ENCODE measurements at places on chromosomes 16 and 17. TPM values are rescaled to one million over a fixed set of nuclear protein-coding genes. Genes with fewer than 3 reads are reported as not detected.
A peak's percentile ranks its signal among the peaks of the same experiment; 100 is the strongest.

PMFBP1 gene
- total RNA-seq = 1.1 TPM

DNA sequence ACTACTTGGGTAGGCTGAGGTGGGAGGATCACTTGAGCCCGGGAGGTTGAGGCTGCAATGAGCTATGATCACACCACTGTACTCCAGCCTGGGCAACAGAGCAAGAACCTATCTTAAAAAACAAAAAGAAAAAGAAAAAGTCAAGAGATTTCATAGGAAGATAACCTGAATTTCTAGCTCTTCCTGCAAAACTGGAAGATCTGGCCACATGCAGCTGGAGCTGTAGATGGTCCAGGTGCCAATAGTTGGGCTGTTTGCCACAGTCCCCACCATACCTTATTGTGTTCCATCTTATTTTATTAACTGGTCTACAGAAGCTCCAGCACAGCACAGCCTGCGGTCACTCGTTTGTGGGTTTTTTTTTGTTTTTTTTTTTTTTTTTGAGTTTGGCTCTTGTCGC, 15.0 kb downstream of the ATP2A1 start:
- DNase-seq = no peak

KRT13 gene
- not detected for total RNA-seq

DNA sequence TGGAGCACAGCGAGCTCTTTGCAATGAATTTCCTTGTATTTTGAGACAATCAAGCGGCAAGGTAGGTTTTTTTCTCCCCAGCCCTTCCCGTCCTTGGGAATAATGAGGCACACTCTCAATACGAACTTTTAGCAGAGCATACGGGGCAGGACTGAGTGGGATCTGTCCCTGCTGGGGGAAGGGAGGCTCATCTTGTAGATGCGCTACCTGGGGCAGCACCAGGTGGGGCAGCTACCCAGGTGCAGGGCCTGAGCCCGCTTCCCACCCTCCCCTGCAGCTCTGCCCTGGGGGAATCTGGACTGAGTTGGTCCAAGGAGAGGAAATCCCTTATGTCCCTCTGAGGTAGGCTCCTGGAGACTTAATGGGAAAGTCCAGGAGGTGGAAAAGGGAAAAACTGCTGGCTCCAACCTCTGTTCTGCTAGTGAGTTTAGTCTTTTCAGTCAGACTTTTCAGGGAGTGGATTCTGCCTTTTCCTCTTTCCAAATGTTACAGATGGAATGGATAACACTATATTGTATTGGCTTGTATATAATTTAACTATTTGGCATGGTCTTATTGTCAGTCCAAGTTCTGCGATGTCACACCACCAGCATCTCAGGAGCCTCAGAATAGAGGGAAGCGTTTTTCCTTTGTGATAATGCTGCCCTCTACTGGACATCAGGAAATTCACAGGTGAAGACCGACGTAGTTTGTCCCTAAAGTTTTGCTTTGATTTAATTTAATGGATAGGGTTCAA, 9.6 kb upstream of the CES1 start:
- DNase-seq = peak; percentile 67

DNA sequence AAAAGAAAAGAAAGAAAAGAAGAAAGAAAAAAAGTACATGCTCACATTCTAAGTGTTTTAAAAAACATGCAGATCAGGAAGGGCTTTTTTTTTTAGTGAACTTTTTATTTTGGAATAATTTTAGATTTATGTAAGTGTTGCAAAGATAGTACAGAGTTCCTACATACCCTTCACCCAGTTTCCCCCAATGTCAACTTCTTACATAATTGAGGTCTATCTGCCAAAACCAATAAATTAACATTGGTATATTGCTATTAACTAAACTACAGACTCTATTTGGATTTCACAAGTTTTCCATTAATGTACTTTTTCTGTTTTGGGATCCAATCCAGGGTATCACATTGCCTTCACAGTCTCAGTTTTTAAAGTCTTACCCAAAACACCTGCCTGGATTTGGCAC, 81.7 kb downstream of the SKAP1 start:
- no peak for DNase-seq

- no peak for DNase-seq
Observed at GRCh38 chr17:64074704-64075426, 54.4 kb upstream of the ICAM2 start.

TNFSF13 gene
- not detected for total RNA-seq

USP36 gene
- 10.4 TPM for total RNA-seq

DNA sequence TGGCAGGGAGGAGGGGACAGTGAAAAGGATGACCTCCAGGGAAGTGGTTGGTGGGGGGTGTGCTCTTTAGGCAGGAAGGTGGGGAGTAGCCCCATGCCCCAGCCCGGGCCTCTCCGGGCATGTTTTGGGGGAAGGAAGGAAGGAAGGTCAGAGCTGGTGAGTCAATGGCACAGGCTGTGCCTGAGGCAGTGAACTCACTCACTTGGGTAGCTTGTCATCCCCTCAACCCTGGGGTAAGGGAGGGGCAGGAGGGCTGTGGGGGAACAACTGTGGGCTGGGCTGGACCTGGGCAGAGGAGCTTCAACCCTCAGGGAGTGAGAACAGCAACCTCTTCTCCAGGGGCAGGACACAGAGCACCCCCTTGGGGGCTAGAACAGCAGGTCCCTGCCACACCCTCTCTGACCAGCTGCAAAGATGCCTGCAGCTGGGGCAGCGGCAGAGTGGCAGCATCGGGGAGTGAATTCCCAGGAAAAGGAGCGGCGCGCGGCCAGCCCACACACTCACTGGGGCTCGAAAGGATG, 6.3 kb downstream of the CSF3 start:
- no peak for DNase-seq

OR1F1 gene
- total RNA-seq = not detected

DNAI2 gene
- total RNA-seq = not detected

GRCh38 chr17:49629447-49629846, 48.5 kb downstream of the SPOP start:
- no peak for DNase-seq

DNA sequence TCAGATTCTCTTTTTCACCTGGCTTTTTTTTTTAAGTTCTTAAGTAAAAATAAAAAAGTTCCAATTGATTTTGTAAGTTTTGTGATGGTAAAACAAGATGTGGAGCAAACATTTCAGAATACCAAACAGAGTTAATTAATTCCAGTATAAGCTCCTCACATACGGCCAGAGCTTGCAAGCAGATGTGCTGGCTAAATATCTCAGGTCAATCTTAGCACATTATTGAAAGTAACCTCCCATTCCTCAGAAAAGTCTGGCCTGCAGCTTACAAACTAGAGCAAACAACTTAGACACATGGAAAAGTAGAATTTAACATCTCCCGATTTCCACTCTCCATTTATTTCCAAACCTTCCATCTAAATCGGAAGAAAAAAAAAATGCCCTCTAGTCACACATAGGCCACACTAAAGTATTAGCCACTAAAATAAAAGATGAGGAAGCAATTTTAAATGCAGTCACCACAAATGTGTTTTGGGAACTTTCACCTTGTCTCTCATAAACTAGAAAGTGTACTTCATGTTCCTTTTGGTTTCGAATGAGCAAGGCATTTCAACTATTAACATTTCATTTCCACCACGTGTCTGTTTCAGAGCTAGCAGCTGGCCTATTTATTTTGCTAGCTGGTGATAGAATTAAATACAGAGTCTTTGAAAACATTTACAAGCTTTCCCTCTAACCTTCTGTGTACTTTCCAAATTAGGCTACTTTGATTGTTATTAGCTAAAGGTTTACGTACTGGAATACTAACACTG, 143.3 kb downstream of the STX8 start:
- DNase-seq = no peak

GRCh38 chr17:41651625-41652460, 27.5 kb upstream of the KRT17 start:
- no peak for DNase-seq

NTN1 gene
- not detected for total RNA-seq

PRDM7 gene
- not detected for total RNA-seq

- DNase-seq = no peak
Observed at GRCh38 chr17:27407916-27408864, 48.1 kb upstream of the KSR1 start.

OTOP2 gene
- not detected for total RNA-seq

TAC4 gene
- total RNA-seq = 0.92 TPM

- DNase-seq = no peak
Observed at GRCh38 chr16:72837846-72838585, 209.9 kb downstream of the ZFHX3 start.

LHX1 gene
- 8.7 TPM for total RNA-seq

GRCh38 chr17:50329716-50330115, 16.2 kb upstream of the XYLT2 start:
- DNase-seq = no peak

KCNJ18 gene
- total RNA-seq = not detected

DNA sequence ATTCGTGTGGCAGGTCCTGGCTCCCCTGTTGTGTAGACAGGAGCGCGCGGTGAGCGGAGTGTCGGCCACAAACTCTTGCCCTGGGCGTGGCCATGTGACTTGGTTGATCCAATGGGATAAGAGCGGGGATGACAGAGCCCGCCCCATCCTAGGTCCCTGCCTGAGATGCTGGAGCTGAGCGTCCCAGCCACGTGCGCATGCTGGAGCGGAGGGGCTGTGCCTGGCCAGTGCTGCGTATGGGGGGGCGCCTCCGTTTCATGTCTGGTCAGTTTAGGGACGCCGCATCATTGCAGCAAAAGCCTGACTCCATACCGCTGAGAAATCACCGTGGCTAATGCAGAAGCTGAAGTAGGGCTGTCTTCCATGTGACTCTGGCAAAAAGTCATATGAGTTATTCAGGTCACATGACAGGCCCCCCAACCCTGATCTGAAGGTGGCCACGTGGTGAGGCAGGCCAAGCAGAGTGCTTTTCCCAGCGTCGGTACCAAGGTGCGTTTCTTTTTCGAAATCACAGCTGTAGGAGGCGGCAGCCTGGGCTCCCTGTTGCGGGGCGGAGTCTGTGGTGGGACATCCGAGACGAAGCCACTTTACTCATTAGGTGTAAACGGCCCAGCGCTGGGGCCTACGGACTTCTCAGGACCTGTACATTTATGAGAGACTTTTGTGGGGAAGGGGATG, 22.5 kb downstream of the HSBP1 start:
- no peak for DNase-seq

DNA sequence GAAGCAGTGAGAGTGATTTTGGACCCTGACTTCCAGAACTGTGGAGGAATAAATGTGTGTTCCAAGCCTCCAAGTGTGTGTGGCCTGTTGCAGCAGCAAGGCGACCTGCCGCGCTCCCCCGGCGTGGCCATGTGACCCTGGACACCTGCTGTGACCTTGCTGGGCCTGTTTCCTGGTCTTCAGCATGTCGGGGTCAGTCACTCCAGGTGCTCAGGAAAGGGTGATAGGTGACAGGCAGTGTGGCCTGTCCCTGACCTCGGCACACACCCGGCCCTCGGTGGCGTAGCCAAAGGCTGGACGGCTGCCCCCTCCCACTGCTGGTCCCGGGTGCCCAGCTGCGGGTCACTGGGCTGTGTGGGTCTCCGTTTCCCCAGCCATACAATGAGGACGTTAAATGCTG, 31.8 kb upstream of the ZNF469 start:
- no peak for DNase-seq

RASL10B gene
- 19.5 TPM for total RNA-seq

- DNase-seq = no peak
Observed at GRCh38 chr17:6439951-6440350, 4.3 kb upstream of the PIMREG start.

PARN gene
- total RNA-seq = 27.2 TPM

Measured in G401 (cell line).